NCI-H510A treated with DMSO at 0.1 percent for 48 hours (cell line): ENCODE measurements at places on chromosomes 5 and 9.

DNA sequence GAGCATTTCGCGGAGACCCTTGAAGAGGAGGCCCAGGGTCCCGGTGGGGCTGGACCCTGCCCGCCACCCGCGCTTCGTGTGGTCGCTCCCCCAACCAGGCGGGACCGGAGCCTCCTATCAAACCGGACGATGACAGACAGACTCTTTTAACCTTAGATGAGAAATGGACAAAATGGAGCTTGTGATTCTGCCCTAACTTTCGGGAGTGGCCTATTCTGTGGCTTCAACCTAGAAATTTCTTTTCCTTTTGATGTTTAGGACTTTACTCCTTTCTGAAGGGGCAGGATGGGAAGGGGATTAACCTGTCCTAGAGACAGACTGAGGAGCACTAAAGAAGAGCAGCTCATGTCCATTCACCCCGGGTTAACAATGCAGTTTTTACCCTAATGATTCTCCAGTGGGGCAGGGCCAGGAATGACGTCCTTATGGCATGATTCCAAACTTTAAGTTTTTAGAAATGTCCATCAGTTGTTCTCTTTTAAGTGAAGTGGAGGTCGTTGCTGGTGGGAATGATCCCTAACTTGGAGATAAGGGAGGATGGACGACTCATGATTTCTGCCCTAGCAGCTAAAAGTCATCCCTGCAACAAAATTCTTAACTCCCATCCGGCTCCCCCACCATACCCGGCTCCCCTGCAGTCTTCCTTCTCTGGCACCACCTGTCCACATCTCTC is 1.0 kb downstream of the NIPSNAP3A start:
- no peak for DNase-seq

DNA sequence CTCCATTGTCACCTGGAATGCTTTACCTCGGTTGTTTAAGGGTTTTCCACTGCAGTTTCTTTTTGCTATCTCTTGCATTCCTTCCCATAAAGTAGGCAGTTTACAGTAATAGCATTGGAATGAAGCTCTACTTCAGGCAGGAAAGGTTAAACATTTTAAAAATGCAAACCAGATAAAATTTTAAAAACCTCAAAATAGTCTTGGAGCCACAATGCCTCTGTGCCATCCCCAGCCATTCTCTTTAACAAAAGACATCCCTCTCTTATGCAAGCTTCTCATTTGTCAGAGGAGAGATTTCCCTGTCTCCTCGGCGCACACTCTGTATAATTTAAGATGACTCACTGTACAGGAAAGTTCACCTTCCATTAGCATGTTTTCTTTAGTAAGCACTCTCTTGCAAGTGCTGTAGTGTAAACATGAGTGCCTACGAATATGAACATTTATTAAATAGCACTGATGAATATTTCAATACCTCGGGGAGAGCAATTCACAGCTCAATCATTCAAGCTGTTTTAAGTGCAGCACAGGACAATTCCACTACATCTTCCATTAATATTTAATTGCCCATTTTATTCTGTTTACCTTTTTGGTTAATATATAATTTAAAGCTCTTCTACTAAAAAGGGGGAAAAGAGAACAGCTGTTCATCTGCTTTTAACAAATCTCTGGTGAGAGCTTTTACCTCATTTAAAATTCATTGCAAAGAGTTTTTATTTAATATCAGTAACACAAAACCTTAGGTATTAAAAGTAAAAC is 343.6 kb downstream of the SPATA31D1 start:
- peak; percentile 35 for DNase-seq

GRCh38 chr9:136806067-136806466 is 1.7 kb upstream of the RABL6 start:
- no peak for DNase-seq

DNA sequence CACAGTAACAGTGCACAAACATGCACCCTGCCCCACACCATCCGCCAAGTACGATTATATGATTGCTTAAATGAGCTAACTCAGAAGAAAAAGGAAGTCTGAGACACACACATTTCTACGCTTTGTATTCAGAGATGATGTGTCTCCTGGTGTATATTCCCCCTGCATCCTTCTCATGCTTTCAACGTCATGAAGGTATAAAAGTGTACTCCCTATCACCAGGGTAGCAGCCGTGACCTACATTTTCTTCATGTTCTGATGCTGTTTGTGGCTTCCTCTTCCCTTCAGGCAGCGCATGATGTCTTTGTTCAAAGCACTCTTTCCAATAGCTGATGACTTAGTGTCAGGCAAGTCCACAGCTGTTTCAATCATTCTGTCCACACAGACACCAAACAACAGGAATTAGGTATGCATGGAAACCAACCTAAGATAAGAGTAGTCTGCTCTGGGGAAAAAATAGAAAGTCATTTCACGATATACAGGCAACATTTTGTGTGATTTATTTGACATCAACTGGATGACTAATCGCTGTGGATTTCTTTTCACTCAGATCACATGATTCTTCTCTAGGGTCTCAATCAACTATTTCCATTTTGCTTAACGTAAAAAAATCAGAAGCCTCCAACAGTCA is 269.4 kb upstream of the PTGER4 start:
- no peak for DNase-seq

- peak; percentile 18 for DNase-seq
These were observed 536.5 kb downstream of the CDK5RAP2 start for GRCh38 chr9:120043448-120043847.

DNA sequence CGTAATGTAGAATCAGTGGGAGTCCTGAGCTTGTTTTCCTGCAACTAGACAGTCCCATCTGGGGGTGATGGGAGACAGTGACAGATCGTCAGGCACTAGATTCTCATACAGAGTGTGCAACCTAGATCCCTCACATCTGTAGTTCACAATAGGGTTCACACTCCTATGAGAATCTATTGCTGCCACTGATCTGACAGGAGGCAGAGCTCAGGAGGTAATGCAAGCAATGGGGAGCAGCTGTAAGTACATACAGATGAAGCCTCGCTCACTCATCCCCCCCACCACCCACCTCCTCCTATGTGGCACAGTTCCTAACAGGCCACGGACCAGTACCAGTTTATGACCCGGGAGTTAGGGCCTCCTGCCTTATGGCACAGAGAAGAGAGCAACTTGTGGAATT is 116.2 kb upstream of the PIK3R1 start:
- no peak for DNase-seq

- no peak for DNase-seq
These were observed 596.5 kb downstream of the IRX1 start for GRCh38 chr5:4192111-4192510.

DNA sequence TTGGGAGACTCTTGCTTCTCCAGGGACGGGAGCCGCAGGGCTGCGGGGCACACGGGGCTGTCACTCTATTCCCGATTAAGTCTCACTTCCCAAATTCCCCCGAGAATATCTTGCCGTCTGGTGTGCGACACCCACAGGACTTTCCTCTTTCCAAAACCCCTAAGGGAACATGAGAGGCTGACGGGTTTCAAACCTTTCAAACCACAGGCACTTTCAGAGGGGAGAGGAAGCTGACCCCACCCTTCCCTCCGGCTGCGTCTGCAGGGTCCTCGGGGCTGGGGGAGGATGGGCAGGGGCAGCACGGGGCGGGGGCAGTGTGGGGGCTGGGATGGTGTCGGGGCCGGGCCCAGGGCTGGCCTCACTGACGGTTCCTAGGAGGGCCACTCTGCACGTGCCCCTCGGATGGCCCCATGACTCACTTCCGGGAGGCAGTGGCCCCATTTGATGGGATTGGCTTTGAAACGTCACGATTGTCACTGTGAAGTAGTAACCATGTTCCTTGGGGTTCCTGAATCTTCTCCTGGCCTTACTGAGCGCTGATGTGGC is 38.2 kb downstream of the SLC9A3 start:
- no peak for DNase-seq

GRCh38 chr5:39720136-39720535 is 295.4 kb upstream of the DAB2 start:
- no peak for DNase-seq

GRCh38 chr5:93130624-93131490 is 450.2 kb downstream of the NR2F1-AS1 start:
- DNase-seq: no peak

DNA sequence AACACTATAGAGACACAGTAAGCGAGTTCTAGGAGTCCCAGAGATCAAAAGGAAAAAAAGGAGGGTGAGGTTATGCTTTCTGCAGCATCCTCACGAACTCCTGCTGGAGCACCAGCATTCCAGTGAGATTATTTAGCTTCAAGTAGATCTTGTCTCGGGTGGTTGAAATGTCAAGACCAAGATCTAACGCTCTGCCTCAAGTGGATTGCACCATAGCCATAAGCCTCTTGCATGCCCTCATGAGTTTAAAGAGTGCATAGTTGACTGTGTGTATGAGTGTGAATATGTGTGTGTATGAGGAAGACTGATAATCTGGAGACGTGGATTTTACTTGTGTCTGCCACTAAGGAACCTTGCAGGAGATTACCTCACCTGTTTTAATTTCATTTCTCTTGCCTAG is 335.3 kb upstream of the ADAMTSL1 start:
- DNase-seq: peak; percentile 29

GRCh38 chr5:35230038-35230611 is at the start of gene PRLR:
TSS of gene PRLR (minus strand) at chr5:35230487. CDS start at chr5:35089620, 140,867 bp downstream.
- DNase-seq: no peak

GRCh38 chr9:3036333-3036700 is 192.4 kb upstream of the PUM3 start:
- no peak for DNase-seq

GRCh38 chr9:16152276-16153101 is 599.6 kb downstream of the CCDC171 start:
- no peak for DNase-seq
